ENCODE measurements at places on chromosomes 4 and X.

DNA sequence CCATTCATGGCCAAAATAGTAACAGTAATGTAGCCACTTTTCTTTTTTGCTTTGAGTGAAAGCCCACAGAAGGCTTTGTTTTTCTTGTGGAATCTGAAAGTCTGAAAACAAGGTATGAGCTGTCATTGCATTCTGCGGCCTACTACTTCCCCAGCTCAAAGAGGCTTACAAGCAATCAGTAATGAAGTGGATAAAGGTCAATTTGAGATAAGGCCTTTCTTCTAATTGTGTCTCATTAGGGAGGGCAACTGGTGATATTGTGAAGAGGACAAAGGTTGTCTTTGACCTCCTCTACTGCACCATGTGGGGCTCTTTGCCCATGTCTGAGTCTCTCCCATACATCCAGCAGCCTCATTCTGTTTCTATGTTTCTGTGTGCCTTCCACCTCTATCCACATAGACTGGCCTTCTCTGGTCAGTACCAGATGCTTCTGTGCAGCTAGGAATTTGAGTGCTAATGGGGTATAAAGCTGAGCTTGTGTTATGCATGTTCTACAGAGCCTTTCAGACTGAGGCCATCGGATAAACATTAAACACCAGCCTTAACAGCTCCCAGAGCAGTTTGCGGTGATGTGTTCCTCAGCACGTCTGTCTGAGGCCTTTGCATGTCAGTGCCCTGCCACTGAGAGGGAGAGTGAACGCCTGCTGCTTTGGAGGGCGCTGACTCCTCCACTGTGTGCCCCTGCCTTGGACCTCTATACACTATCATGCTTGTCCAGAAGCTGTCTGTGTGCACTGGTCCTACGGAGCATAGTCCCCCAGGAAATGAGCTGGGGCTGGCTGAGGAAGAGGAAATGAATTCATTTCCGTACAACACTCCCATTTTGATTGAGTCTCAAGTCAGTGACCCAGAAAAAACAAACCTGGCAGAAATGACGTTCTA is 80.2 kb downstream of the SH2D1A start:
- H3K4me1 ChIP-seq, result no peaks in the 10 kb centered on the region
- no peak overlapping the region for H3K4me3 ChIP-seq
- H3K27me3 ChIP-seq, result no peaks in the 10 kb centered on the region
- peaks cover 5% of the 10 kb centered on the region for H3K36me3 ChIP-seq
- DNase-seq, result no peak

DNA sequence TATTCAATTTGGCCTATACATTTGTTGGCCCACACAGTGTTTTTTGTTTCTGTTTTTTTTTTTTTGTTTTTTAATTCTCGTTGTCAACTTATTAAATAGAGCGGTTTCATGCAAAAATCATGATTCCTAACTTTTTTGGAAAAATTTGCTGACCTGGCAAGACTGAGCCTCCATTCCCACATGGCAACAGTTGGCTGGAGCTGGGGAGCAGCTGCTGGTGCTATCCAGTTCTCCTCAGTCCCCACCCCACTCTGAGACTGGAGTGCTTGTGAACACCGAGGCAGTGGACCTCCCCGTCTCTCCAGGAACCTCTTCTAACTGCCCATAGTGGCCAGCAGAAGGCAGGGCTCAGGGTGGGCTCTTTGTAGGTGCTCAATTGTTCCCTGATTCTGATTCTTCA is 95.7 kb upstream of the OTUD4 start:
- H3K27me3 ChIP-seq, result peaks cover 3% of the 10 kb centered on the region
- DNase-seq, result no peak
- H3K36me3 ChIP-seq, result no peaks in the 10 kb centered on the region
- H3K4me3 ChIP-seq, result no peak overlapping the region
- H3K27ac ChIP-seq, result no peak overlapping the region

GRCh38 chrX:44927398-44927797 is 54.4 kb downstream of the KDM6A start:
- H3K4me1 ChIP-seq, result peaks cover 45% of the 10 kb centered on the region
- no peak overlapping the region for H3K4me3 ChIP-seq
- no peak for DNase-seq
- H3K36me3 ChIP-seq, result peaks cover 7% of the 10 kb centered on the region
- H3K27ac ChIP-seq, result no peak overlapping the region
- H3K27me3 ChIP-seq, result no peaks in the 10 kb centered on the region

DNA sequence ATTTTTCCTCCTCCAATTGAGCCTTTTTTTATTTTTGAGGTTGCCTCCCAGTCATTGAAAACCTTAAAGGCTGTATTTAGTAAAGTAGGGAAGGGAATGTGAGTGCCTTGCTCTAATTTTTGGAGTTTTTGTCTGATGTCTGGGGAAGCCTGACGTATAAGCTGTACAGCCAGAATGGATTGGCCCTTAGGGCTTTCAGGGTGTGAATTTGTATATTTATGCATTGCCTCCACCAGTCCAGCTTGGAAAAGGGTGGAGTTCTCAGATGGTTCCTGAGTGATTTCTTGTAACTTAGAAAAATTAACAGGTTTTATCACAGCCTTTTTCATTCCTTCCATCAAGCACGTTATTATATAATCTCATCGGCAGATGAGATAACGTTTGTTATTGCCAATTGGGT is 8.6 kb upstream of the IL9R start:
- H3K4me1 ChIP-seq, result no peaks in the 10 kb centered on the region
- no peaks in the 10 kb centered on the region for H3K36me3 ChIP-seq
- H3K4me3 ChIP-seq, result no peak overlapping the region

GRCh38 chr4:143344774-143345173 is 8.1 kb downstream of the GAB1 start:
- H3K27me3 ChIP-seq, result peaks cover 13% of the 10 kb centered on the region
- H3K36me3 ChIP-seq, result no peaks in the 10 kb centered on the region
- DNase-seq, result no peak
- no peaks in the 10 kb centered on the region for H3K4me1 ChIP-seq
- no peak overlapping the region for H3K4me3 ChIP-seq
- H3K27ac ChIP-seq, result no peak overlapping the region

Measured in activated CD8-positive, alpha-beta T cell treated with anti-CD3 and anti-CD28 coated beads for 36 hours (primary cell).